ENCODE measurements at places on chromosomes 7 and 10. TPM values are rescaled to one million over a fixed set of nuclear protein-coding genes. Genes with fewer than 3 reads are reported as not detected.

- H3K4me3 ChIP-seq = no peak overlapping the region
- H3K27me3 ChIP-seq = no peaks in the 10 kb centered on the region
- no peaks in the 10 kb centered on the region for H3K36me3 ChIP-seq
- no peak for DNase-seq
- no peak overlapping the region for H3K27ac ChIP-seq
These were observed 434.1 kb downstream of the GRM8 start for GRCh38 chr7:126818393-126819196.

GRCh38 chr7:105682341-105683060 is 101.2 kb upstream of the EFCAB10 start:
- peak overlapping the region; percentile 19 for H3K27ac ChIP-seq
- peaks cover 46% of the 10 kb centered on the region for H3K4me1 ChIP-seq
- peak; percentile 28 for DNase-seq

DNA sequence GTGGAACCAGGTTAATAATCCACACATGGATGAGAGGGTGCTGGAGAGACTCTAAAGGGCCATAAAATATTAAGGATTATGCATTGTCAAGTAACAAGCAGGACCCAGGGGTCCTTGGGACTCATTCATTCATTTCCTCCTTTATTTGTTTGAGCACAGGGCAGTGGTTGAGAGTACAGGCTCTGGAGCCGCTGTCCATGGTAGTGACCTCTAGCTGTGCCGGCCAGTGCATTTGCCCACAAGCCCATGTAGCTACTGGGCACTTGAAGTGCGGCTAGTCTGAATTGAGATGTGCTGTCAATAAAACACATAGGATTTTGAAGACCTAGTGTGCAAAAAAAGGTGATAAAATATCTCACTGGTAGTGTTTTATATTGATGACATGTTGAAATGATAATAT is 137.6 kb downstream of the C10orf105 start:
- H3K27me3 ChIP-seq = no peaks in the 10 kb centered on the region
- H3K27ac ChIP-seq = no peak overlapping the region

- H3K27ac ChIP-seq = no peak overlapping the region
- no peaks in the 10 kb centered on the region for H3K36me3 ChIP-seq
- no peaks in the 10 kb centered on the region for H3K4me1 ChIP-seq
- H3K27me3 ChIP-seq = no peaks in the 10 kb centered on the region
- no peak for DNase-seq
These were observed 744.9 kb downstream of the ANKRD7 start for GRCh38 chr7:118969370-118969769.

GRCh38 chr10:22753786-22754185 is 39.4 kb upstream of the PIP4K2A start:
- no peaks in the 10 kb centered on the region for H3K36me3 ChIP-seq
- H3K27me3 ChIP-seq = no peaks in the 10 kb centered on the region
- no peak overlapping the region for H3K27ac ChIP-seq

- DNase-seq = no peak
- H3K4me1 ChIP-seq = peaks cover 70% of the 10 kb centered on the region
- H3K4me3 ChIP-seq = no peak overlapping the region
- H3K36me3 ChIP-seq = no peaks in the 10 kb centered on the region
These were observed 56.4 kb downstream of the SLC16A12 start for GRCh38 chr10:89478739-89479654.

Gene PRPS1L1
- total RNA-seq = not detected

Data from tibial nerve (tissue), 4 donors.